KG1 (cell line): ENCODE measurements at places on chromosomes 2 and 18.

- DNase-seq, result no peak
Observed at GRCh38 chr2:107633580-107634147, 193.0 kb upstream of the RGPD4 start.

DNA sequence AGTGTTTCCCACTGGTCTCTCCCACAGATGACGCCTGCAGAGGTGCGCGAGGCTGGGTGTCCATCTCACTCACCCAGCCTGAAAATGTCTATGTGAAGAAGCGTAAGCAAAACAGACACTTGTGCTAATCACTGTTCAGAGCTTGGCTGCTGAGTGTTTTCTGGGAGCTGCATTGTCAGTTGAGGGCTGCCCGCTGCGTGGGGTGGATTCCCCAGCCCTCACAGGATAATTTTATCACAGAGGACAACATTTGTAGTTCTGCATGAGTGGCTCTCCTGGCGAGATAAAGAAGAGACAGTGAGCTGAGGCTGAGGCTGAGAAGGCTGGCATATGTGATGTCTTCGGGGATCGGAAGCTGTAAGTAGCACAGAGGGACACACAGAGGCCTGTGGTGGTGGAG lies 16.2 kb upstream of the CAPN13 start:
- no peak for DNase-seq

DNA sequence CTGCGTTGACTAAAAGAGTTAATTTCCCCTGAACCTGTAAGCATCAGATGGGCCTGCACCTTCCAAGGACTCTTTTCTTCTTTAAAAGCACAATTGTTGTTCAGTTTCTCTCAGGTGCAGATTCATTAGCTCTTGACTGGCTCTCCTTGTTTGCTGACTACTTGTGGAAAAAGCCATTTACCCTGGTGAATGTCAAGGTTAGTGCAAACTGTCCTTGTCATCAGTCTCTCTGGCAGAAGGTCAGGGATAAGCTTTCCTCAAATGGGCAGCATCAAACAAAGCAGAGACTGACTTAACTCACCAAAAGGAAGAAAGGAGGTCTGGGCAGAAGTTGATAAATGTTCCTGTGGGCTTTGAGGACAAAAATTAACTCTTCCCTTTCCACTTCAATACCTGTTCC lies 922.7 kb downstream of the BCL11A start:
- DNase-seq, result no peak

DNA sequence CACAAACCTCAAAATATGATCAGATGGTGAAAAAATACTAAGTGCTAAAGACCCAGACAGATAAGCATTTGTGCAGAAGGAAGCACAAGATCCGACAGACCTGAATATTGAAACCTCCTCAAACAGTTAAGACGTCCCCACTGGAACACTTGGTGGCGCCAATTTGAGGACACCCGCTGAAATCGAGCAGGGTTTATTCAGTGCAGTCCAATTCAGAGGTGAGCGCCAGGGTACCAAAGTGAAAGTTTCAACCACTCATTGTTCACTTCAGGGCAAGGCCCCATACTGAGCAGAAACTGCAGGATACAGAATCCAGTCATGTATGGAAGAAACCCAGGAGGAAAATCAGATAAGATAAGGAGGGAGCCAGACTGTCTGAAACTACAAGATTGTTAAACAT lies 417.6 kb downstream of the LRRTM4 start:
- no peak for DNase-seq

- DNase-seq, result no peak
Observed at GRCh38 chr2:32058130-32058529, 5.2 kb upstream of the SPAST start.

- DNase-seq, result no peak
Observed at GRCh38 chr2:97722227-97722626, 8.9 kb downstream of the ZAP70 start.

GRCh38 chr2:174324530-174324929 lies 10.2 kb upstream of the SP9 start:
- no peak for DNase-seq

GRCh38 chr2:237883951-237884446 lies 24.6 kb downstream of the RAMP1 start:
- no peak for DNase-seq

- no peak for DNase-seq
Observed at GRCh38 chr18:8337211-8337610, 272.0 kb upstream of the RAB12 start.

GRCh38 chr2:174704642-174705041 lies 59.6 kb downstream of the CHRNA1 start:
- no peak for DNase-seq

DNA sequence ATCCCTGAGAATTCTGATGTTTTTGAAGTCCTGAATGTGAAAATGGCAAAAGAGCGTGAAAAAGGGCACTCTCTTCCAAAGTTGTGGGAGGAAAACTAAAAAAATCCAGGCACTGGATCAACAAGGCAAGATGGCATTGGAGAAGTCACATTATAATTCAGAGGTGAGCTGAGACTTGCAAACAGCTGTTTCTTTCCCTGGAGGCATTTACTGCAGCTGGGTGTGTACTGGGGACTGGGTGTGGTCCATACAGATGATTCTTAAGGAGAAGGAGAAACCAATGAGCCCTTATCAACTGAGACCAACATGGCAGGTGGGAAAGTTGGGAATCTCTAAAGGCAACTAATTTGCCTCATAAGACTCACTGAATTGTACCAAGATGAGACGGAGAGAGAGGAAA lies 313.9 kb downstream of the TRIB2 start:
- DNase-seq, result no peak

GRCh38 chr2:236205867-236206645 lies 37.9 kb upstream of the GBX2 start:
- no peak for DNase-seq

DNA sequence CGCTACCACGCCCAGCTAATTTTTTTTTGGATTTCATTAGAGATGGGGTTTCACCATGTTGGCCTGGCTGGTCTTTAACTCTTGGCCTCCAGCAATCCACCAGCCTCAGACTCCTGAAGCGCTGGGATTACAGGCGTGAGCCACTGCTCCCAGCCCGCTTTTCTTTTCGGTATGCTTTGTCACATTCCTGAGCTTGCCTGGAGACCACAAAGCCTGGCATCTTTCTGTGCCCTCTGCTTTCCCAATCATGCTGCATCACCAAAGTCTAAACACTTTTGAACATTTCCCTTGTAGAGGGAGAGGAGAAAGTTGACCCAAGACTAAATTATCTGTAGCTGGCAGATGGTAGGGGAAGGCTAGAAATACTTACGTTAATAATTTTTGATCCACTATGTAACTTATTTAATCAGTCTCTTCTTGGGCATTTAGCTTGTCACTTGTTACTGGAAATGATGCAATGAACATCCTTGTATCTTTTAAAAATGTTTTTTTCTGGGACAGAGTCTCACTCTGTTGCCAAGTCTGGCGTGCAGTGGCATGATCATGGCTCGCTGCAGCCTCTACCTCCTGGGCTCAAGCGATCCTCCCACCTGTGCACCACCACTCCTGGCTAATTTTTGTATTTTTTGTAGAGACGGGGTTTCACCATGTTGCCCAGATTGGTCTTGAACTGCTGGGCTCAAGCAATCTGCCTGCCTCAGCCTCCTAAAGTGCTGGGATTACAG lies 2.7 kb upstream of the NPC1 start:
- DNase-seq, result no peak

- DNase-seq, result no peak
Observed at GRCh38 chr2:127065299-127065939, 41.5 kb downstream of the BIN1 start.

GRCh38 chr2:107025869-107026380 lies 140.0 kb upstream of the ST6GAL2 start:
- DNase-seq, result no peak

- no peak for DNase-seq
Observed at GRCh38 chr2:28054916-28055315, 164.4 kb downstream of the BABAM2 start.

DNA sequence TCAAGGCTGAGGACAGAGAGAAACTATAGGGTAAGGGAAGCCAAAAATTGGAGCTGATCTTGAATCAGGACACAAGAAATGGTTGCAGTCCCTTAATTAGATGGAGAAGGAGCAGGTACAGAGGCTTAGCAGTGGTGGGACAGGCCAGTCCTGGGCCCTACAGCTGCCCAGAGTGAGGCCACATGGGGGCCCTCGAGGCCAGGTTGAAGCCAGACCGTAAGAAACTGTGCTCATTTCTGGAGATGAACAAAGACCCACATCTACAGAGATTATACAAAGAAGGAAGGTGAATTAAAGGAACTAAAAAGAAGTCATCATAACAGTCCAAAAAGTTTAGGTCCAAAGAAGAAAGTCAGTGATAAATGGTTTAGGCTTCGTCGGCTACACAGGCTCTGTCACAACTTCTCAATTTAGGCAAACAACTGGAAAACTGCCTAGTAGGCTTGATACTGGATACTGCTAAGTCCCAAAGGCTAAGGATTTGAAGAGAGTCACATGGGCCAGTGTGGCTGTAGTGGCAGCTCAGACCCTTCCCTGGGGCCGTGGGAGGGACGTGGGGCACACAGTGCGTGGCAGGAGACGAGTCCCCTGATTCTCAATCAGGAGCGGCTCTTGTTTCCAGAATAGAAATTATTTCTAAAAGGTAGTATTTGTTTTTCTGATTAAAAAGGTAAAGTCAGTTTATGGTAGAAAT lies 50.4 kb upstream of the CNGA3 start:
- no peak for DNase-seq

GRCh38 chr18:35580701-35581539 lies 620 bp upstream of the GALNT1 start:
- DNase-seq, result no peak

GRCh38 chr2:177881008-177881747 lies 191.4 kb downstream of the PDE11A start:
- no peak for DNase-seq

- DNase-seq, result no peak
Observed at GRCh38 chr18:43484710-43485109, 207.4 kb upstream of the SYT4 start.

- DNase-seq, result no peak
Observed at GRCh38 chr2:27717070-27717795, 53.5 kb downstream of the SLC4A1AP start.

DNA sequence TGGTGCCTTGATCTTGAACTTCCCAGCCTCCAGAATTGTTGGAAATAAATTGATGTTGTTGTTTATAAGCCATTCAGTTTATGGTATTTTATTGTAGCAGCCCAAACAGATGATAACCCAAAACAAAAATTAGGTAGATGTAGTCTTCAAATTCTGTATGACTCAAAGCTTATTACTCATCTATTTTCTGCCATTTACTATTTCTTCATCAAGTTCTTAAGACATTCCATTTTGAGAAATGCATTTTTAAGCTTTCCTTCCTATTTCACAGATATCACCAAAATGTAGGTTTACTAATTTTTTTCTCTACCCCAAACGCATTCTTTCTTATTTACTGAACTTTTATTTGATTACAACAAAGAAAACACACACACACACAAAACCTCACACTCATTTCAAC lies 148.2 kb downstream of the RND3 start:
- no peak for DNase-seq

DNA sequence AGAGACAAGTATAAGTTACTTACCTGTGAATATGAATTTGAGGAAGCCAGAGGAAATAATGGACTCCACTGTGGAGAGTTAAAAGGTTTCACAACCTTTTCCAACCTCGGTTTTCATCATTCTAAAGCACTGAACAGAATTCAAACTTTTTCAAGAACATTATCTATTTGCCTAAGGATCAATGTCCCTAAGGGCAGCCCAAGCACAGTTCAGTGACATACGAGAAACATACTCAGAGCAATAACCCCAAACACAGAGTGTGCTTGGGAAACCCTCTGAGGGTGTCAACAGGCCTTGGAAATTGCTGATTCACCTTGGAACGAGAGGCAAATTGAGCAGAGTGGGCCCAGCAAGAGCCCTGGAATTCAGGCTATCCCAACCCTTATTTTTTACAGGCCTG lies at the start of gene ABCB11:
Gene ABCB11, minus strand, starts transcription at position 123 of the 400 bp plus-strand sequence. CDS start 13,199 bp downstream, outside the sequence.
- DNase-seq, result no peak

- DNase-seq, result no peak
Observed at GRCh38 chr2:1940679-1941078, 196.4 kb upstream of the PXDN start.

GRCh38 chr18:44458777-44459176 lies 221.9 kb upstream of the SETBP1 start:
- DNase-seq, result no peak

DNA sequence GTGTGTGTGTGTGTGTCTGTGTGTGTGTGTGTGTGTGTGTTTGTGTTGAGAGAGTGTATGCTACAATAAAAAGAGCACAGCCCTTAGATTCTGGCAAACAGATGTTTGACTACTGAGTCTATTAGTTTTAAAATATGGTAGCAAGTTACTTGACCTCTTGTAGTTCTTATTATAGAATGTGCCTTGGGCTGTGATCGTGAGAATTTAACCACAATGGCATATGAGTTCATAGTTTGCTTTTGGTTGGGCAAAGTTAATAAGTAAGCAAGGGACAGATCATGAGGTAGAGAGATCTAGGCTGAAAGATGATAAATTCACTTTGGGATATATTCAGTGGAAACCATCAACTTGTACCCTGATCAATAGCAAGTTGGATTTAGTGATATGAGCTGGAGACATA lies 334.3 kb upstream of the VWC2L start:
- no peak for DNase-seq

DNA sequence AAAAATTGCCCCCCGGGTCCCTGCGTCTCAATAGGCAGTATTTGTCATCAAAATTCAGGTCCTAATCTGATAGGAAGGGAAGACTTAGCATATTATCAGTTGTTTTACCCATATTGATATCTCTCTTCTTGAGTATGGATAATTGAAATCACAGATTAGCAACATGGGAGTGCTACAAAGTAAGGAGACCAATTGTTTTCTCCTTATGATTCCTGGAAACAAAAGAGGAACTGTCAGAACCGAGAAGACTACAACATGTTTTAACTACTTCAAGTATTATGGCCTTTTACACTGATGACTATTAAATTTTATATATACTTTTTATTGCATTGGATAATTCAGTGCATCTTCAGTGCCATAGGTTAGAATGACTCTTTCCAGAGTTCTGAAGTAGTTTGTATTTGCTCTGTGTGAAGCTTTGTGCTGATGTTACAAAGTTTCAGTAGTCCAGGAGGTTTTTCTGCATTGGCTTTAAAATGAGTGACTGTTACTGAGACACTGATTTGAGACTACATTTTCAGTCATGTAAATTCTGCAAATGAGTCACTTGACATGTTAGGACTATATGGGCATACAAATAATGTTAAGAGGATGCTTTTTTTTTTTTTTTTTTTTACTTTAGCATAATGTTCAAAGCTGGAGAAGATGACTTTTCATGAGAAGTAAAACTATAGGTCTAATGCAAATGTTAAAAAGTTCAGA lies 19.7 kb upstream of the TLK1 start:
- no peak for DNase-seq

- no peak for DNase-seq
Observed at GRCh38 chr2:217491271-217491670, 511.5 kb downstream of the TNS1 start.

GRCh38 chr18:67733088-67733487 lies 216.6 kb upstream of the DSEL start:
- no peak for DNase-seq
